ENCODE measurements at places on chromosomes 2 and 18.

DNA sequence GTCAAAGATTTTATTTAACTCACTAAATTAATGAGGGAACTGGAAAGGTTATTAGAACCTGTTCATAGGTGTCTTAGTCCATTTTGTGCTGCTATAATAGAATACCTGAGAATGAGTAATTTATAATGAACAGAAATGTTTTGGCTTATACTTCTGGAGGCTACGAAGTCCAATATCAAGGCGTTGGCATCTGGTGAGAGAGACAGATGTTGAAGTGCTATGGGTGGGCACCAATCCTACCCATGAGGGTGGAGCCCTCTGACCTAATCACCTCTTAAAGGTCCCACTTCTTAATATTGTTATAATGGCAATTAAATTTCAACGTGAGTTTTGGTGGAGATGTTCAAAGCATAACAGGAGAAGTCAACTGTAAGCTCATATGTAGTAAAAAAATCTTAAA is 5.1 kb downstream of the RPIA start:
- DNase-seq = no peak

- DNase-seq = no peak
Measured at GRCh38 chr18:79917169-79917852, 34.1 kb downstream of the SLC66A2 start.

- no peak for DNase-seq
Measured at GRCh38 chr2:114688241-114688640, 245.8 kb downstream of the DPP10 start.

- no peak for DNase-seq
Measured at GRCh38 chr18:40904295-40904694, 1050.7 kb upstream of the PIK3C3 start.

- DNase-seq = no peak
Measured at GRCh38 chr18:79136742-79137141, 67.5 kb downstream of the ATP9B start.

- no peak for DNase-seq
Measured at GRCh38 chr18:46649071-46649862, 7.8 kb downstream of the LOXHD1 start.

DNA sequence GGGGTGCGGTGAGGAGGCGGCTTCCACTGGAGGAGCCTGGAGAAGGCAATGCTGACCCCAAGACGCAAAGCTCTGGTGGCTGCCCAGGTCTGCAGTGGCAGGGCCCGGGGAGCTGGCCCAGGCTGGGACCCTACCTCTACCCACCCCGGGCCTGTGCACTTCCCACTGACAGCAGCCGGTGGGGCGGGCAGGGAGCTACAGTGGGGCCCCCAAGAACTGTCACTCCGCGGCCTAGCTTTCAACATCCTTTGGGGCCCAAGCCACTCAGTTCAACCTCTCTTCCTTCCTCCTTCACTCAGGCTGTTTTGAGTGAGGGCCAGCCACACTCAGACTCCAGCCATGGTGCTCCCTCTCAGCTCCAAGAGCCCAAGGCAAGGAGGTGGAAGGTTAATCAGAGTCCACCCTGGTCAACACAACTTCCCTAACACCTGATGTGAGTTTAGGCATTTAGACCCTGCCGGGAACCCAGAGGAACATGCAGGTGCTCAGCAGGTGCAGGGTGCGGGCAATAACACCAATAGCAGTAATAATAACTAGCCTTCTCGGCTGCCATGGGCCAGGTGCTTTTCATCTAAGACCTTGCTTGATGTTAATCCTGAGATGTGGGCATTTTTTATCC is 93.6 kb downstream of the ZFP36L2 start:
- no peak for DNase-seq

DNA sequence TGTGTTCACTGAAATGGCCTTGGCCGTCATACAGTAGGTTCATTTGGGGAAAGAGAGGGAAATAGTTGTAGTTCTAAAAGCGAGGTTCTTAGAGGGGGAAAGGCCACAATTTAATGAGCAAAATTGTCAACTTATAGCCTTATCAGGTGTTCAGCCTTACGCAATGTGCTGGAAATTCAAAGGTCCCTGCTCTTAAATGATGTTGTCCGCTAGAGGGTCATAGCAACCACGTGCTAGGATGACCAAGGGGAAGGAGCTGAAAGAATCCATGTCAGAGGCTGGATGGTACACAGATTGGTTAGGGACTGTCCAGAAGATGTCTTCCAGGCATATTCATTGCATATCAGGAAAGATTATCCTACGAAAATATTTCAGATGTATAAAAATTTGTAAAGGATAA is 282.3 kb upstream of the MEX3C start:
- no peak for DNase-seq

DNA sequence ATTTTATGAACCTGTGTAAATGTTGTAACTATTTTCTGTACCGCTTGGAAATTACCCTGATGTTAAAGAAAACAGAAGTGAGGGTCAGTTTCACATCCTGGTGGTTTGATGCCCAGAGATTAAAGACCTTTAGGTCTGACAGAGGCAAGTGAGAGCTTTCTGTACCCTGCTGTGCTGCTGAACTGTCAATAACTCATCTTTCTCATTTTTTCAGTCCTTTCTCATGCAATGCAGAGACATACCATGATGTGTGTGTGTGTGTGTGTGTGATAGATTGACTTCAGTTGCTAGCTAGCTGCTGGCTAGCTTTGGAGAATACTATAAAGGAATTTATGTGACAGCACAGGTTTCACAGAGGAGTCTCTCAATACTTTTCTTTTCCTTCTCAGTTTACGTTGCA is 2025.6 kb upstream of the LRRTM1 start:
- no peak for DNase-seq

- DNase-seq = no peak
Measured at GRCh38 chr18:49241852-49242251, 218.6 kb downstream of the DYM start.

- DNase-seq = no peak
Measured at GRCh38 chr2:98731894-98732349, 990 bp upstream of the MGAT4A start.

Data from stimulated activated CD4-positive, alpha-beta T cell treated with anti-CD3 and anti-CD28 coated beads, Interleukin-1b, Interleukin-23, amount 100 ng/mL, for 1 hour (primary cell).